ENCODE measurements at places on chromosomes 16 and 17. TPM values are rescaled to one million over a fixed set of nuclear protein-coding genes. Genes with fewer than 3 reads are reported as not detected.

KRTAP16-1 gene
- total RNA-seq: not detected

KRT36 gene
- total RNA-seq: not detected

CIITA gene
- total RNA-seq: not detected

RHBDF1 gene
- 17.0 TPM for total RNA-seq

CNTNAP4 gene
- total RNA-seq: not detected

PLCG2 gene
- total RNA-seq: 4.5 TPM

Measured in A549 treated with RU486 at 1 μM for 4 hours (cell line).